NCI-H2081 (cell line): ENCODE measurements at places on chromosomes 2 and 18.

DNA sequence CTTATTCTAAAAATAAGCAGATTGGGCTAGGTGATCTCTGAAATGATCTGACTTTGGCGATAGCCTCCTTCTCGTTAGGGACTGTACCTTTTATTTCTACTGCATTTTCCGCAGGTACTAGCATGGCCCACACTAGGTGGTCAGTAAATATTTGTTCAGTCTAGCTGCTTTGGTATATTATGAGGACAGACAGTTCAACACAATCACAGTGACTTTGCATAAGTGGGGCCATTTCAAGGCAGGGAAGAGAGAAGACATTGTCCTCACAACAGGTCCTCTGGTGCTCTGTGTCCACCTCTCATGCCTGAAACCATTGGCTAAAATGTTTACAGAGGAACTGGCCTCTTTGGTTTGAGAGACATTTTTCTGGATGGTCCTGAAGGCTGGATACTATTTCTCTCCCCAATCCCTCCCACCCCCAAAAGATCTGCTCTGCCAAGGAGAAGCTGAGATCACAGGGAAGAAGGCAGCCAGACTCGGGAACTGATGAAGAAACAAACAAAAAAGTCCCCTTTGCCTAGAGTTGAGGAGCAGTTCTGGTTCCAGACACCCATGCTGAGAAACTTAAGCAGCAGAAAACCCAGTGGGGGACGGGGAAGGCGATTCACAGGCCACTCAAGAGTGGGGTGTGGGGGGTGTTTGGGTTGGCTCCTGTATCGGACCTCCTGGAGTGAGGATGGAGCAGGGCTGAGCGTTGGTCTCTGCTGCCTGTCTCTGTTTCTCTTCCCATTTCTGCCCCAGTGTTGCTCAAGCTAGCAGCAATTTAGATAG is 2.9 kb upstream of the TNP1 start:
- DNase-seq = no peak

DNA sequence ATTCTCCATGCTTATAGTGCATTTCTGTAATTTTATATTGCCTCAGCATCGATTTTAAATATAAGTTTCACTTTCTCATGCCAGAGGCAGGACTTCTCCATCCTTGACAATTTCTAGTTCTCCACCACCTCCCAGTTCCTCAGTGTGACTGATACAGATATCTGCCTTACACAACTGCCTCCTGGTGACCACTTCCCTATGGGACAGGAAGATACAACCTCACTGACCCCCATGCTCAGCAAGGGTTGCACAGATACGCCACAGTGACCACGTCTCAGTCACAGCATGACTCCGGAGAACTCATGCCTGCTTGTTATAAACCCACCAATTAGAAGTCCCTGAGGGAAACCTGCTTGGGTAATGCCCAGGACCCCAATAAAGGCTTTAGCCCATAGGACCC is 284.0 kb upstream of the MC4R start:
- no peak for DNase-seq

DNA sequence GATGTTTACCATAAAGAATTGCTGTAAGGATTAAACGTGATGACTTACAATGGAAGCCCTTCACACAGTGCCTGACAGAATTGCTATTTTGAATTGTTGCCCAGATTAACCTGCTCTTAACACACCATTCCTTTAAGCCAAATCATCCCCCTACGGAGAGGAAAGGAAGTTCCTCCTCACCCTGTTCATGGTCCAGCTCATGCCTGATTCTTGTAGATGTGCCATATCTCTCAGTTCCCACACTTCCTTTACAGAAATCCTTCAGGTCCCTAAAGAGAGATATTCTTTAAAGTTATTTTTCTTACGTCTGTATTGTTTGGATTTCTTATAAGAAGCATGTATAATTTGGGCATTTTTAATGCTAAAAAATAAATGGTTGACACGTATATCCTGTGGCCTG is 127.5 kb upstream of the DAPL1 start:
- DNase-seq = no peak

- DNase-seq = no peak
These were observed 118.2 kb downstream of the GBX2 start for GRCh38 chr2:236049981-236050380.

GRCh38 chr18:55142410-55142809 is 183.1 kb upstream of the CCDC68 start:
- DNase-seq = no peak

DNA sequence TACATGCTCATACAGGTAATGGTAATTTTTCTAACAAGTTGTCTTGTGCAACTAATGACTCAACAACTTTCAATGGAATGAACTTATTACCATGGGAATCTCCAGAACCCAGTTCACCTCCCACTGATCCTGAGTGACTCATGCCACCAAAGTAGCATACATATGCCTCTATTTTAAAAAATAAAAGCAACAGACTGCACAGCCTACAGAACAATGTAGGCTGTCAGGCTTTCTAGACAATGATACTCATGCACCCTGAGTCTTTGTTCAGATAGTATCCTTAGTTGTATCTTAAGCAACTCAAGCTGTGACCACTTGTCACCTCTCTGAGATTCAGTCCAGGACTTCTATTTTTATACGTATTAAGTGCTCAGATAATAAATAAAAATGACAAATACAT is 531.0 kb upstream of the SETBP1 start:
- no peak for DNase-seq

DNA sequence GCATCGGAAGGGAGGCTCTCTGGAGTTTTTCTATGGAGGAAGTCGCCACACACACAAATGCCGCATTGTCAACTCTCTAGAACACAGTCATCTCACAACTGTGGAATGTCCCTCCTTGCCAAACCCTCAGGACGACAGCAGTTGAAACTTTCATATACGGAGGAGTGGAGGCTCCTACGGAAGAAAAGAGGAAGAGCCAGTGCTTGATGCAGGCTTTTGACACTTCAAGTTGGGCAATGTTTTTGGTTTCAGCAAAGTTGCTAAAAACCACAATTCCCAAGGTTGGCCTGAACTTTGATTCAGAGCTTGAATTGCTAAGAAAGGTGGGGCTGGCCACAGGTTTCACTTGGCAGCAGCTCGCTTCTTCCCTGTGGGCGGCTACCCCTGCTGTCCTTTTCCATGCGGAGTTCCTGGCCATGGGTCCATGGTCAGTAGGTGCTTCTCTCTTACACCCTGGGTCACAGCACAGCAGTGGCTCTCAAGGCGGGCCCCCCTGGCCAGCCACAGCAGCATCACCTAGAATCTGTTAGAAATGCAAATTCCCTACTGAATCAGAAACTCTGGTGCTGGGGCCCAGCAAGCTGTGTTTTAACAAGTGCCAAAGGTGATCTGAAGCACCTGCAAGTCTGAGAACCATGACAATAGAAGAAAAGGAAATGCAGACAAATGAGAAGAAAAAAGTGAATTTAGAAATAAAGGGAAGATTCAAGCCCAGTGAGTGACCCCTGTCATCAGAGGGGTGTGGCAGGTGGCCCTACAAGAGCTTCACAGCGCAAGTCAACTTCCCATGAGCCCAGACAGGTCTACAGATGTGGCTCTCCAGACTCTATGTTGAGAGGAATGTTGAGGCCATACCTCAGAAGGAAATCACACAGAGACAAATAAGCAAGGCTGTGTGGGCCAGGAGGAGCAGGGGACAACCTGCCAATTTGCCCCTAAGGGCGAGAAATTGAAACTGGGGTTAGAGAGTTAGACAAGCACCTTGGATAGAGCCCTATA is 856.4 kb downstream of the RNF144A start:
- no peak for DNase-seq

DNA sequence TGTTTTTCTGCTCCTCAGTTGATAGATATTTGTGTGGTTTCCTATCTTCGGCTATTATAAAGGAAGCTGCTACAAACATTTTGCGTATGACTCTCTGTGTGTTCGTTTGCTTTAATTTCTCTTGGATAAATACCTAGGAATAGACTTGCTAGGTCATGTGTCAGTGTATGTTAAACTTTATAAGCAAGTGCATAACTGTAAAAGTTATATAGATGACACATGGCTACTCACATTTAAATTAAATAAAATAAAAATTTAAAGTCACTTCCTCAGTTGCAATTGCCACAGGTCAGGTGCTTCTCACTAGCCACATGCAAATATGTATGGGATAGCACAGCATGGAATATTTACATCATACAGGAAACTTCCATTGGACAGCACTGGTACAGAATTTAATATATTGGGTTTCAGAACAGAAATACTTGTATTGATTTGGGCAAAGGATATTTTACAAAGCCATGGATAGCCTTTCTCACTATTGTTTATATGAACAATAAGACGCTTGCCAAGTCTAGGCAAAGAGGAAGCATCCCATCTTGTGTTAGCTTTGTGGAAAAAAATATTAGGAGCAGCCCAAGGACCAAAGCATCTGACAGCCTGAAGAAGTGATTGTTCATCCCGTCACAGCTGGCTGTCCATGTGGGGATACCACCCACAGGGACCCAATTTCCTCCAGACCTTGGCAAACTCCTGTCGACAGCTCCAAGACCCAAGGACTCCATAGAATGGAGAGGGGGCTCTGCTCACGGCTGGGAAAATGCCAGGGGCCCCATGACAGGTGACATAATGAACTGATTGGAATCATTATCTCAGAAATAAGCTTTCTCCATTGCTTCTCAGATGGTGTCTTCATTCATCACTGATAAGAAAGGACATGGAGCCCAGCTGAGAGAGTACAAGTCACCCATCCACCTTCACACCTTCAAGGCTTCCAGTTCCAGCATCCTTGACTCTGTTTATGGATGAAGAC is 196.7 kb downstream of the SH3BP4 start:
- DNase-seq = no peak

- no peak for DNase-seq
These were observed 8.7 kb upstream of the B3GNT2 start for GRCh38 chr2:62187246-62187645.

DNA sequence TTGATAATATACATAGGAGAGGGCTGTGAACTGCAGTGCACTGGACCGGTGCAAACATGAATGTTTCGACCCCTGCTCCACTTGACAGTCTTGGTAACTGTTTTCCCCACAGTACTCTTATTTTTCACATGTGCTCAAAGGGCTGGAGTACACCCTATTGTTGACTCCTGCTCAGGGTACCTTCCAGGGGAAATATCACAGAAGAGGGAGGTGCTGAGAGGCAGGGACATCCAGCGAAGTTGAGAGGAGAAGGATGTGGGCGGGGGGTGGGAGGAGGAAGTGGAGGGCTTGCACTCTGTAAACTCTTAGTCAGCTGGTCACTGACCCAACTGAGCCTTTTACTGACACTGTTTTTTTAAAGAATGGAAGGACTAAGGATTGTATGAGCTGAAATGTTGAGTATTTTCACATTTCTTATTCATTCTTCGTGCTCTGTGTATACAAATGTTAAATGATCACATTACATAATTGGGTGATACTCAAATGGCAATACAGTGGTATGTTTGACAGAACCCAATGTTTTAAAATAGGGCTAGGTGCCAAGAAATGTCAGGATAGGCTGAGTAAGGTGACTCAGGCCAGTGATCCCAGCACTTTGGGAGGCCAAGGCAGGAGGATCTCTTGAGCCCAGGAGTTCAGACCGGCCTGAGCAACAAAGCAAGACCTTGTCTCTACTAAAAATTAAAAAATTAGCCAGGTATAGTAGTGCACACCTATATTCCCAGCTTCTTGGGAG is 10.0 kb downstream of the INPP4A start:
- DNase-seq = no peak

DNA sequence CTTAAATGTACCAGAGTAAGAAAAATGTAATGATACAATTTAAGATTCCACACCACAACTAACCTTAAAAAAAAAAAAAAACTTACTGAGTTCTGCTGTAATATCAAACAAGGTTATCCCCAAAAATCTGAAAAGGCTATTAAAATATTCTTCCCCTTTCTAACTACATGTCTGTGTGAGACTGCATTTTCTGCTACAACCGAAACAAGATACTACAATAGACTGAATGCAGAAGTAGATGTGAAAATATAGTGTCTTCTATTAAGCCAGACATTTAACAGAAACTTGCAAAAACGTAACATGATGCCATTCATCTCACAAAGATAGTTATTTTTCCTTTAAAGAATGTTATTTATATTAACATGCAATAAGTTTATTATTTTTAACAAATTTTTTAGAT is 16.2 kb downstream of the SS18 start:
- DNase-seq = no peak
